ENCODE measurements at places on chromosomes 6 and 20.

DNA sequence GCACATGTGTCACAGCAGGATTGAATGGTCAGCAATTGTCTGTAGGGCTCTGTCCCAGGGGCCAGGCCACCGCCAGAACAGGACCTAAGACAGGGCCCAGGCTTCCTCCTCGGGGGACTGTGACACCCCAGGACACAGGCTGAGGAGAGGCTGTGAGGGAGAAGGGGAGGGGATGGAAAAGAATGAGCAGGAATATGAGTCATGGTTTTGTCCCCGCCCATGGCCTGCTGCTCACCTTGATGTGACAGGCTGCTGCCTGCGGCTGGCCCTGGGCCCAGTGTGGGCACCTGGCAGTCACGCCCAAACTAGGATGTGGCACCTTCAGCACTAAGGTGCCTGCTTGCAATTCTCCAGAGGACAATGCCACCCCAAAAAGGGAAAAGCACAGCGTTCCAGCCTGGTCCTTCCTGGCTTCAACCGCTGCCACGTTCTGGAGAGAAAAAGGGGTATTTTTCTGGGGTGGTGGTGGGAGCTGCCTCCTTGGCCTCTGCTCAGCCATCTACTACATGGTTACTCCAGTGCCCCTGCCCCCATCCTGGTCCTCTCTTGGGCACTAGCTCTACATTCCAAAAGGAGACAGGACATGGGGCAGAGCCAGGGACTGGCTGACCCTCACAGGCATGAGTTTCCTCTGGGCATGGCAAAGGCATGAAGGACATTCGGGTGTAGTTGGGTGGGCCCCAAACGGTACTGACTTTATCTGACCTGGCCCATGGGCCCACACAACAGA is 93.4 kb downstream of the SLC22A23 start:
- DNase-seq = peak; percentile 49

GRCh38 chr6:55327169-55327568 is at the start of gene GFRAL:
GFRAL (plus strand) TSS chr6:55327469; CDS start chr6:55327555, 86 bp downstream.
- DNase-seq = no peak

DNA sequence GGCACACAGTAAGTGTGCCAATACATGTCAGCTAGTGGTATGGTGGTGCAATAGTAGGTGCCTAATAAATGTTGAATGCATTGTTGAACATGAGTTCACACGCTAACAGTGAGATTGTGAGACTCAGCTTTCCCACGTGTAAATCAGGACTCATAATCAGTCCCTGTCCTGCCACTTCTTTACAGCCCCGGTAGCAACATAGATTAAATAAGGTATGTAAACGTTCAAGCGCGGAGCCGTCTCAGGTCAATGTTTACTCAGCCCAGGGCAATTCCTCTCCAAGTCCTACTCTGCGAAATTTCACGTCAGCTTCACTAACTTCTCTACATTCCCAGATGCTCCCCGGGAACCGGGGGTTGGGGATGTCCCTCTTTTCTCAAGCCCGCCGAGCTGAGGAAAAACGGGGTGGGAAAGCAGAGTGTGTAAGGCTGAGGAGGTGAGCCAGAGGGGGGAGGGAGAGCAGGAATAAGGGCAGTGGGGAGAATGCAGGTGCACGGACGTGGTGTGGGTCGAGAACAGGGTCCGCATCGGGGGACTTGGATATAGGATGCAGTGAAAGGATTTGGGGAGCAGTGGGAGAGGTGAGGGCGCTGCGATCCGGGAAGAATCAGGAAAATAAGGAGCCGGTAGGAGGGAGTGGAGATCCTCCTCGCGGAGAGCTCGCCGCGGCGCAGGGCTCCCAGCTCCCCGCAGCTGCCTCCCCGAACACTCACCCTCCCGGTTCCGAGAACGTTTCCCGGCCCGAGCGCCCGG is 544 bp upstream of the TP53INP2 start:
- DNase-seq = peak; percentile 36

DNA sequence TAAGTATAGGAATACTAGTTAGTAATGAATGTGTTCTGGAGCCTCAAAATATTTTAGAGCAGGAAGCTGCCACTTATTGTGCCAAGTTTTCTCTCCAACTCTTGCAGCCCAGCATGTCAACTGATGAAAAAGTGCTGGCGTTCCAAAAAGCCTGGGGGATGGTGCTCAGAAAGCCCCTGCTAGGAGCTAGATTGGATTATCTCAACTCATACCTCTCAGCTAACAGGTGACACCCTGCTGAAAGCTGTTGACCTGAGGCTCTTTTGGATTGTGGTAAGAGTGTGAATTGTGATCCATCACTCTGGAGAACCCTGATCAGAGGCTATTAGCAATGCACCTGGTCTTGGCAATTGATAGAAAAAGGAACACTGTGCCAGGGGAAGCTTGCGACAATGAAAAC is 580.4 kb downstream of the EYS start:
- peak; percentile 58 for DNase-seq

DNA sequence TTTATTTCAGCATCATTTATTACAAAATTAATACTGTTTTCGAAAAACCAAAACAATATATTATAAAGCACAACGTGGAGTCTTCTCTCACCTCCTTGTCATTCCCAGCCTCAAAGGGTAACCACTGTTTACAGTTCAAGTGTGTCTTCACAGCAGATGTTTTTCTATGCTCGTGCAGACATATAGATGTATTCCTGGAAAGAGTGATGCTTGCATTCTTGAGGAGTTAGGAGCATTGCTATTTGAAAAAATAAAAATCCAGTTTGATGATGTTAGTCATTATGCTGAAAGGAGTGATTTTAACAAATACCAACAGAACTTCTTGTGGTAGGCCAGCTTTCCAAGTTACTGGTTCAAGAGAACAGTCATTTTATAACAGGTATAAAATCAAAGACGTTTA is 234.9 kb downstream of the BCKDHB start:
- no peak for DNase-seq

- DNase-seq = no peak
These were observed 223.7 kb downstream of the CDH4 start for GRCh38 chr20:61475729-61476128.

- DNase-seq = no peak
These were observed 164.9 kb downstream of the SCML4 start for GRCh38 chr6:107658920-107659865.

DNA sequence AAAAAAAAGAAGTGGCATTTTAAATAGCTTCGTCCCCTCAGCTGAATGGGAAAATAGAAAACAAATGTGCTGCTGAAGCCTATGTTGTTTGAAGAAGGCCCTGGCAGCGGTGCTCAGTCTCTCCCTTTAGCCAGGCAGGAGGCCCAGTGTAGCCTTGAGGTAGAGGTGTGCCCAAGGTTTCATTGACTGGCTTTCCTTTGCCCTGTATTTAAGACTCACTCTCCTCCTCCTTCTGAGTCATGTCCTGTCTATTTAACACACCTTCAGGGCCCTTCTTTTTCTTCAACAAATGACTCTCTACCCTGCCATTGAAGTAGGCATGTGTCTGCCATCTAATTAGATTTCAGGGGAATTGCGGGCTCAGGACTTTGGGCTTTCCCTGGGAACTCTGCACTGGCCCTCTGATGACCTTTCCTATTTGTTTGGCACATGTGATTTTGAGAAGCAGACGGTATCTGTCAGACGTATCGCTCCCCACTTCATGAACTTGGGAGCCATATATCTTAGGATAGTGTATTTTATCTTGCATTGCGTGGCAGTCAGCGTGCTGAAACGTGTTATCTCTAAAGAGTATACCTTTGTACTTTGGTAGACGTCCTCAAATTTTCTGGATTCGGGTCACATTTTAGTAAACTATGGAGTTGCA is 4.3 kb downstream of the TJAP1 start:
- DNase-seq = no peak

DNA sequence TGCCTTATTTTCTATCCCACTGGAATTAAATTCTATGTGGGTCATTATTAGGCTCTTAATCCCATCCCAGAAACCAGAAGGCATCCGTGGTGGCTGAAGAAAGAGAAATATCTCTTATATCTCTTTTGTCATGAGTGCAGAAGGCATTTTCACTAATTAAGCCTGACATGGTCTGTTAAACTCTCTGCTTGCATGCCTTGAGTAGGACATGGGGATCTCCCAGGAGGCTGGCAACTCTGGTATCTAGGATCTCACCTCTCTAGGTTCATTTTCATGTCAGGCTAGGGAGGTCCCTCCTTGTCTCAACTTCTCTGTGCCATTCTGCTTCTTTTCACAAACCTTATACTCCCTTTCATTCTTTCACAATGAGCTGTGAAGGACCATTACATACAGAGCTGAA is 25.3 kb upstream of the GPR63 start:
- DNase-seq = no peak

- peak; percentile 87 for DNase-seq
These were observed at the start of gene TAP2 for GRCh38 chr6:32838114-32838958. TAP2 (minus strand) TSS chr6:32838739; CDS start chr6:32838233, 506 bp downstream.

DNA sequence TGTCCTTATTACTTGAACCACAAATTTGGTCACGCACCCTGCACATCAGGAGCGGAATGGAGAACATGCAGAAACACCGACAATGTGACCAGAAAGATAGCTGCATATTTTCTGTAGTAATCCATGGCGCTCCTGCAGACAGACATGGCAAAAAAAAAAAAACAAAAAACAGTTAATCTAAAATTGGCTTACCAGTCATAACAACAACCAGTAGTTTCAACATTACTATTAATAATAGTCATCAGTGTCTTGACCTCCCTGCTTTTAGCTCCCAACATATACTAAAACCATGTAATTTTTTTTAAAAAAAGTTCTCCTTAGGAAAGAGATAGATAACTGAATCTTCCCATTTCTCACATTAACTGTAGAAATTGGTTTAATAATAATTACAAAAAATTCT is 6.8 kb downstream of the CGA start:
- DNase-seq = no peak

DNA sequence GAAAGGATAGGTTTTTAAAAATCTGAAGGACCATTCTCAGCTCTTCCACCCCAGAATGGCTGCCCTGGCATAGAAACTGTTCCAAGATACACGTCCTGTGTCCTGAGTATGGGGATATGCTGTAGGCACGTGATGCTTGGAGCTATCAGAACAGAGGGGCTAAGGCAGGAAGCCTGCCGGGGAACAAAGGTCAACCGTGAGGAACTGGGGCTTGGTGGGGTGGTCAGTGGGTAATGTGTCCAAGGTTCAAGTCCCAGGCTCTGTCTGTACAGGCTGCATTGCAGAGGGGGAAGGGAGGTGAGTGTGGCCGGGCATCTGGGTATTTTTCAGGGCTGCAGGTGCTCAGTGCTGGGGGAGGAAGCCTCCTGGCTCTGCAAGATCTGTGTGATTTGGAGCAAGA is 479.6 kb upstream of the CHD6 start:
- DNase-seq = peak; percentile 33

GRCh38 chr6:42960243-42961019 is at the start of gene GNMT:
GNMT (plus strand) TSS chr6:42960754; CDS start chr6:42960768, 14 bp downstream.
- peak; percentile 69 for DNase-seq

DNA sequence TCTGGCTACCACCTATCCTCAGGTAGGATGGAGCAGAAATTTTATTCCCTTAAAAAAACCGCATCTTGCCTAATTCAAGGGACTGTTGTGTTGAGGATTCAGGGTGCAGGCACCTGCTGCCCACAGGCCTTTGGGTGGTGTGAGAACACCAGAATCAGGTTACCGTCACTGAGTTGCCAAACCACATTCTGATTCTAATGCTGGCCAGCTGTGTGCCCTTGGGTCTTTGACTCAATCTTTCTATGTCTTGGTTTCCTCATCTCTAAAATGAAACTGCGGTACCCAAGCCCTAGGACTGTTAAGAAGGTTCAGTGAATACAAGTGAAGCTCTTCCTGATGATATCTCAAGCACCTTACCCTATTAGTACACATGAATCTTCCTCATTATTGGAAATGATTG is 827.3 kb downstream of the DHX35 start:
- DNase-seq = no peak

DNA sequence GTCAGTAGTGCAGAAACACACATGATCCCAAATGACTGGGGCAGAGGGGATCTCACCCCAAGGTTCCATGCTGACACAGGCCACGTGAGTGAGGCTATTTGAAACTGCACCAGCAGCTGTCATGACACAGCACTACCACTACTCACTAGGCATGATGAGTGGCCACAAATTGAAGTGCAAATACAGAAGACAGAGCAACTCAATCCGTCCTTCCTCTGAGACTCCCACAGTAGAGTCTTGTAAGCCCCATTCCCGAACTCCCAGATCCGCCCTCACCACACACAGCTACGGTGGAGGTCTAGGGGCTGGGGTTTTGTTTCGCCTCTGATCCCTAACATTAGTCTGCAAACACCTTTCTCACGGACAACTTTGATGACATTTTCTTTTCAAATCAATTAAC is 113.3 kb upstream of the NUP153 start:
- DNase-seq = no peak

DNA sequence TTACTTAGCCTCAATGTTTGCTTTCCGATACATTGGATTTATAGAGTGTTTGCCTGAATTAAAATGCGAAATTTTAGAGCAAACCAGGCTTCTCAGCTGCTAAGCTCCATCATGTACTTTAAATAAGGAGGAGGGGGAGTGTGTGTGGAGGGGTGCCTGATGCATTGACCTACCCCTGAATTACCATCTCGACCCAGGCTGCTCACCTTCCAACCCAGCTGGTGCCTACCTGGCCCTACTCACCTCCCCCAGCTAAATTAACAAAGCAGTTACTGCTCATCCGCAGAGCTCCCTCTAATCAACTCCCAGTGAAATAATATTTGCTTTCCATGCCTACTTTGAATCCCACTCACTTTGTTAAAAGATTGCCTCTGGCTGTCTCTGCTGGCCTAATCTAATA is 544.5 kb downstream of the MAFB start:
- no peak for DNase-seq

DNA sequence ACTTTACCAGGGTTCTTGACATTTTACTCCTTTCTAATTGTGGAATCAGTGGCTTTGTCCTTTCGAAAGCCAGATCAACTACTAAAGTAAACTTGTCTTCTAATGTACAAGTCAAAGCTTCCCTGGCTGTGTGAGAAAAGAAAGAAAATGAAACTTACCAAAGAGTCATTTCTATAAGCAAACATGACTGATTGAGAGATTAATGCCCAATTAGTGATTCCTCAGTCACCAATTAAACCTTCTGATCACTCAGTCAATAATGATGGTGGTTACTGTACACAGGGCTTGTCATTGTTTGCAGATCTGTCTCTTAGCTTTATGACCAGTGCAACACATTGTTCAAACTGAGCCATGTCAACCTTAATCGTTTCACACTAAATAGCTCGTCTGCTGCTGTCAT is 1168.4 kb upstream of the CITED2 start:
- DNase-seq = peak; percentile 44

DNA sequence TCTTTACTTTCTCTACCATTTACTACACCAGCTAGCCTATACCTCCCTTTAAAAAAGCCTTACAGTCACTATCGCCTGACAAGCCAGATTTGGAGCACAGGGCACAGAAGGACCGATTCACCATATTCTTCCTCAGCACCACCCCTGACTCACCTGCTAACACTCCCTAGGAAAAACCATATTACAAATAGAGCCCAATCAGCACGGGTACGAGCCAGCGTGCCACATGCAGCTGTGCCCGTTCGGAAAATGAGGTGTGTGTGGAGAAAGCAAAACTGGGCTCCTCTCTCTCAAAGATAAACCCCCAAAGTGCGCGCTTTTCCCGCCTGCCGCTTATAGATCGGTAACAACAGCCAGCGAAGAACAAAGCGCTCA is 1.2 kb downstream of the SYNCRIP start:
- no peak for DNase-seq

DNA sequence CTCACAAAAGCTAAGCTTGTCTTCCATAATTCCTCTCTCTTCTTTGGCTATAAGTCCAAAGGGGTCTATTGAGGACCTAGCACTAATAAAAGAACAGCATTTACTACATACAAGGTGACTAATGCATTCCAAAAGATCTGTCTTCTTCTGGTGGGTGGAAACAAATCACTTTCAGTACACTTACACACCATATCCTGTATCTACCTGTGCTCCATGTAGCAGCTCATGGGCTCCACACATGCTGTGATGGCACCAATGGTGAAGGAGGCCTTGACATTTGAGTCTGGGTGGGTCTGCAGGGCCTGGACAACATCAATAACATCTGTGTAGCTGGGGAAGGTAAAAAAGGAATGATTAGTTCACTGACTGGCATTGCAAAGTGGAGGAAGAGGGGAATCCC is 42.4 kb upstream of the SLC4A11 start:
- DNase-seq = no peak
